SJCRH30 (cell line): ENCODE measurements at places on chromosomes 4 and X. TPM values are rescaled to one million over a fixed set of nuclear protein-coding genes. Genes with fewer than 3 reads are reported as not detected.

DNA sequence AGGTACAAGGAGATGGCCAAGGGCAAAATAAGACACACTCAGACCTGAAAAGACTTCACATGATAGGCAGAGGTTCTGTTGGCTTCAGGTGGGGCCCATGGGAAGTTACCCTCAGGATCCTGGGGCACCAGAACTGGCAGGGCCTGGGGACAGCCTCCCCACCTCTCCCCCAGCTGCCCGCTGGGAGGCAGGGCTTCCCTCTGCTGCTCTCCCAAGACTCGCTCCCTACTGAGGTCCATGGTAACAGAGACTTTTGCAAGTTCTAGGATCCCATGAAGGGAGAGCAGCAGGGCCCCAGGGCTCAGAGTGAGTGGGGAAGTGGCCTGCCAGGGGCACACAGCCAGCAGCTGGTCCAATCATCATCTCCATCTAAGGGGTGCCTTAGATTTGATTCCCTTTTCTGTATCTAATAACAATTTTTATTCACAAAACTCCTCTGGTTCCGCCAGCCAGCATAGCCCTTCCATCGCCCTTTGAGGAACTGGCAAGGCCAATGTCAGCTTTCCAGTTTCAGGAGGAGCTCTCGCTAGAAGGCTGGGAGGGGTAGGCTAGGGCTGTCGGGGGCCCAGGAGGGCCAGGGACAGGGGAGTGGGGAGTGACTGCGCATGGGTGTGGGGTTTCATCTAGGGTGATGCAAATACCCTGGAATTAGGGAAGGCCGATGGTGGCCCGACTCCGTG, 78.2 kb downstream of the SLC2A9 start:
- H3K27me3 ChIP-seq = peaks cover 7% of the 10 kb centered on the region; the same call in 1 of the 2 replicates
- no peaks in the 10 kb centered on the region for H3K36me3 ChIP-seq
- no peak overlapping the region for H3K4me3 ChIP-seq
- no peak overlapping the region for H3K27ac ChIP-seq

Gene AMTN
- total RNA-seq = 0.23 and 0.26 TPM in 2 replicates

GRCh38 chr4:38939165-38939564, 71.6 kb downstream of the FAM114A1 start:
- no peaks in the 10 kb centered on the region for H3K27me3 ChIP-seq
- no peak overlapping the region for H3K27ac ChIP-seq
- peaks cover 42% of the 10 kb centered on the region for H3K36me3 ChIP-seq
- no peak overlapping the region for H3K4me3 ChIP-seq
- DNase-seq = no peak

Gene MAP9
- total RNA-seq = 4.1 and 5.0 TPM in 2 replicates
